ENCODE measurements at places on chromosomes 1 and 21. TPM values are rescaled to one million over a fixed set of nuclear protein-coding genes. Genes with fewer than 3 reads are reported as not detected.

FGR gene
- total RNA-seq = 0.61 TPM

FCRL2 gene
- total RNA-seq = not detected

INPP5B gene
- 41.0 TPM for total RNA-seq

COL8A2 gene
- 38.0 TPM for total RNA-seq

RNF19B gene
- 14.1 TPM for total RNA-seq

C8B gene
- not detected for total RNA-seq

COL9A2 gene
- total RNA-seq = 2.7 TPM

RYR2 gene
- total RNA-seq = not detected
